ENCODE measurements at places on chromosomes 12 and 14. TPM values are rescaled to one million over a fixed set of nuclear protein-coding genes. Genes with fewer than 3 reads are reported as not detected.

Gene DDN
- total RNA-seq, result 0.21 TPM

DNA sequence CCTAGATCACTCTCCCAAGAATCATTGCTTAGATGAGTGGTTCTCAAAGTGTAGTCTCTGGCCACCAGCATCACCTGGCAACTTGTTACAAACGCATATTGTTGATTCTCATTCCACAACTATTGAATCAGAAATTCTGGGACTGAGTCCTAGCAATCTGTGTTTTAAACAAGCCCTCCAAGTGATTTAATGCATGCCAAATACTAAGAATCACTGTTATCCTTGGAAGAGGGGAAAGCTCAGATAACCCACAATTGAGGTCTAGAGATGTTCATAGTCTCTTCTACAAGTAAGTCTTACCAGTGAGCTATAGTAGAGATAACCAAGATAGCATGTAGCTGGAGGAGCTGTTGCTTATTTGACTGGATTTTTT, 666.6 kb downstream of the DIO2 start:
- DNase-seq, result no peak

DNA sequence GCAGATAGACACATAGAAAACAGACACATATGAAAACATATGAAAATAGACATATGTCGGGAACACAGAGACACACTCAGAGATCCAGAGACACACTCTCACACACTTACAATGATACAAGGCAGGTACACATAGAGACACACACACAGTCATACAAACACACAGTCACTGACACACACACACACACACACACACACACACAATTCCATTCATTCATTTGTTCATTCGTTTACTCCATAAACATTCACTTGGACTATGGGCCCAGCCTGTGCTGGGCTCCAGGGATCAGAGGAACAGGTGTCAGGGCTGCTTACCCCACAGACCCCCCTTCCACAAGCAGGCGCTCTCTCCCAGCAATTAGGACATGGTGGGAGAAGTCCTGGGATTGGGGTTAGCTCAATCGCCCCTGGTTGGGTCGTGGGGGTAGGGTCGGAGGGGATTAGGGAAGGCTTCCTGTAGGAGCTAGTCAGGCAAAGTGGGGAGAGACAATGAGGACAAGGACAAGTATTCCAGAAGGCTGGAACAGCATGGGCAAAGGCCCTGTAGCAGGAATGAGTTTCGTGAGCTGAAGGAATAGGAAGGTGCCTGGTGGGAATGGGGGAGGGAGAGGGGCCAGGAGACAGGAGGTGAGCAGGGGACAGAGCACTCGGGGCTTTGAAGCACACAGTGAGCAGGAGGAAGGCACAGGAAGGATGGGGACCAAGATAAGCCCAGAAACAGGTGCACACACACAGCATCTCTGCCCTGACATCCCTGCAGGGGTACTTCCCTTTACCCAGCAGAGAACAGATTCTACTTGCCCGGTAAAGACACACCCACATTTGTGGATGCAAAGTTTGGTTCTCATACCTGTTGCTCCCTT, 6.5 kb downstream of the RASAL1 start:
- DNase-seq, result no peak

- no peak for DNase-seq
Observed at GRCh38 chr12:65881348-65881961, 57.2 kb downstream of the HMGA2 start.

Gene TMPO
- 195 TPM for total RNA-seq

DNA sequence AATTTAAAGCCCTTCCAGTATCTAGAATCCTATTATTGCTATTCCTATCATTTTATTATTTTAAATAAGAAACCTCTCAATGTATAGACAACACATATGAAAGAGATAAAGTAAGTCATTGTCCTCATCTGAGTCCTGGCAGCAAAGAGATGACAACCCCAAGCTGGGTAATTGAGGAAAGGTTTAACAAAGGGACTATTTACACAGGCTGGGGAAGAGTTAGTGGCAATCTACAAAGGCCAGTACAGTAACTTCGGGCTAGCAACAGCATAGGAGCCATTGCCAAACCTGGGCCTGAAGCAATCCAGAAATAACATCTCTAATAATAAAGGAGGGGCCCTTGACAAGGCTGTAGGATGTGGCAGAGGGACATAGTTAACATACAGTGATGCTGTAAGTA, 11.2 kb downstream of the PDE6H start:
- no peak for DNase-seq

Data from H1 (cell line).